Activated CD4-positive, alpha-beta T cell treated with anti-CD3 and anti-CD28 coated beads, Interleukin-2, amount 50 U/mL, for 4 hours (primary cell): ENCODE measurements at places on chromosomes 16 and 17.

DNA sequence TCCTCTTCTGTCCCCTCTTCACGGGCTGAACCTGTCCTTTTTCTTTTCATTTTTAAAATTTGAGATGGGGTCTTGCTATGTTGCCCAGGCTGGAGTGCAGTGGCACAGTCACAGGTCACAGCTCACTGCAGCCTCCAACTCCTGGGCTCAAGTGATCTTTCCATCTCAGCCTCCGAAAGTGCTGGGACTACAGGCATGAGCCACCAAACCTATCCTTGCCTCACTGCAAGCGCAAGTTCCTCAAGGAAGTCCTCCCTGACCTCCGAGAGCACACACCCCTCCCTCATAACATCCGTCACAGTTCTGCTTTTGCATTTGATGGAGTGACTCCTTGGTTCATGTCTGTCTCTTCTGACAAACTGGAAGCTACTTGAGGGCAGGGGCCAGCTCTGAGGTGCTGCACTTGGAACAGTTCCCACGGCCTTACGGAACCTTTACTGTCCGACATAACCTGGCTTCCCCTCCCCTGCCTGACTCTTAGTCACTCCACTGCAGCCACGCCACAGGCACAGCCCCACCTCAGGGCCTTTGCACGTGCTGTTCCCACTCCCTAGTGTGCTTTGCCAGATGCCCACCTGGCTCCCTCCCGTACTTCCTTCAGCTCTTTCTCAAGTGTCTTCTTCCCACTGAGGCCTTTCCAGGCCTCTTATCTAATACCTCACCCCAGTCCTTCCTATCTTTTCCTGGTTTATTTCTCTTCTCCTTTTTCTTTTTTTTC is 4.4 kb downstream of the TBX6 start:
- no peak for DNase-seq

DNA sequence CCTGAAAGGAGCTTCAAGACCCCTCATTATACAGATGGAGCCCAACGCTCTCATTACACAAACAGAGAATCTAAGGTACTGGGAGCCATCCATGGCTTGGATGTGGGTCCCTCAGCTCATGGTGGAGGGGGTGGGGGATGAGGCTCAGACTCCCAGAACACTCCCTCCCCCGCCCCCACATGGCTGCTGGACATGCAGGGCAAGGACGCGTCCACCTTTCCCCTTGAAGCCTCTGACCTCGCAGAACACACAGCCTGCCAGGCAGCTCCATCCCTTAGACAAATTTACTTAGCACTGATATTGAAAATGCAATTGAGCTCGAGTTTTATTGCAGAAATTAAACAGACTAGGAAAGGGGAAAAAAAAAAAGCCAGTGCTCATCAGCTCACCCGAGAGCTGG is 203.9 kb downstream of the ZNF423 start:
- DNase-seq, result no peak

DNA sequence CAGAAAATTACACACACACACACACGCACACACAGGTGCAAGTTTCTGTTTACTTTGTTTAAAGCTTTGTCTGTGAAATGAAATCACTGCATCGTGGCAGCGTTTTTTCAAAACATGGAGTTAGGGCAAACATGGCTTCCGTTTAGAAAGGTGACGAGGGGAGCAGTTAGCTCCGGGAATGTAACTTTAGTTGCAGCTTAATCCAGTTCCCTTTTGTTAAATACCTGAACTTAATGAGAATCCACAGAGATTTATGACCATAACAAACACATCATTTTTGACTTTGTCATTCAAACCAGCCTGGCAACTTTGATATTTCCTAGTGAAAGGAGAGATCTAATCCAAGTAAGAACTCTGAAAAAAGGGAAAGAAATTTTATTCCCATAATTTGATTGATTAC is 12.1 kb downstream of the HS3ST3A1 start:
- DNase-seq, result no peak

DNA sequence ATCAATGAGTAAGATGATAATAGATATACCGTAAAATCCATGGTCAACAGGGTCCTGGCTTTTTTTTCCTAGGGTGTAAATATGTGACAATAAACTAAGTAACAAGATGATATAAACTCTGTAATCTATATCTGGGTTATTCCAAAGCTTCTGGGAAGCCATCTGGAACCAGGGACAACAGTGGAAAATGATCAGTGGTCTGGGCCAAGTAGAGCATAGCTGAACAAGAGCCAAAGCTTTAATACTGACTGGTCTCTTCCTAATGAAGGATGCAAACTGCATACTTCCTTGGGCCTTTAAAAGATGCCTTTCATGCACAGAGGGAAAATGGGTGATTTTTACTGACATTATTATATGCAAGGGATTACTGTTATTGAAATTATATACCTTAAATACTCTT is 8.9 kb downstream of the CA10 start:
- no peak for DNase-seq

- DNase-seq, result no peak
These were observed 12.6 kb downstream of the MAF start for GRCh38 chr16:79587897-79588296.

- DNase-seq, result no peak
These were observed 32.4 kb downstream of the SMARCE1 start for GRCh38 chr17:40615068-40615840.

DNA sequence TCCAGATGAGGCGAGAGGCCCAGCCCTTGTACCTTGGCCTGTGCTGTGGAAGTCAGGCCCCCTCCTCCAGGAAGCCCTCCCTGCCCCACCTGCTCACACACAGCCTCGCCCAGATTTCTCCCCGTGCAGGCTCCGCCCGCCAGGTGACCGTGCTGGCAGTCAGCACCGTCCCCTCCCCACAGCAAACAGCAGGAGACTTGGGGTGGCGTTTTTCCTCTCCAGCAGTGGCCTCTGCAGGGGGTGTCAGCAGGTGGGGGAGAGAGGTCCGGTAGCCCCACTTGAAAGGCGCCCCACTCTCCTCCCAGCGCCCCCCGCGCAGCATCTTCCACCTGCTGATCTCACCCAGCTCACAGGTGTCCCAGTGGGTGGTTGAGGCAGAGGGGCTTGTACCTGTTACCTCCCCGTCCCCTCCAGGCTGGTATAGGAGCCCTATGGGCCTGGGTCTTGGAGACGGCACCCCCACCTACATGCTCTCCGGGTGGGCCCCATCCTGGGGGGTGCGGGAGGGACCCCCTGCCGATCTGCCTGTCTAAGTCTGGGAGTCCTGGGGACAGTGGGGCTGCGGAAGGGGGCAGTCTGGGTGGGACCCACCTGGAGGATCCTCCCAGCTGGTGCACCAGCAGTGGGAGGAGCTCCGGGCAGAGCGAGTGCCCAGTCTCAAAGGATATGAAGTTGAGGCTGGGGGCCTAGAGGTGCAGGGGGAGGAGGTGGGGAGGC is 4.2 kb upstream of the C1QTNF8 start:
- no peak for DNase-seq

GRCh38 chr16:56481468-56482122 is 30.2 kb downstream of the OGFOD1 start:
- DNase-seq, result no peak

DNA sequence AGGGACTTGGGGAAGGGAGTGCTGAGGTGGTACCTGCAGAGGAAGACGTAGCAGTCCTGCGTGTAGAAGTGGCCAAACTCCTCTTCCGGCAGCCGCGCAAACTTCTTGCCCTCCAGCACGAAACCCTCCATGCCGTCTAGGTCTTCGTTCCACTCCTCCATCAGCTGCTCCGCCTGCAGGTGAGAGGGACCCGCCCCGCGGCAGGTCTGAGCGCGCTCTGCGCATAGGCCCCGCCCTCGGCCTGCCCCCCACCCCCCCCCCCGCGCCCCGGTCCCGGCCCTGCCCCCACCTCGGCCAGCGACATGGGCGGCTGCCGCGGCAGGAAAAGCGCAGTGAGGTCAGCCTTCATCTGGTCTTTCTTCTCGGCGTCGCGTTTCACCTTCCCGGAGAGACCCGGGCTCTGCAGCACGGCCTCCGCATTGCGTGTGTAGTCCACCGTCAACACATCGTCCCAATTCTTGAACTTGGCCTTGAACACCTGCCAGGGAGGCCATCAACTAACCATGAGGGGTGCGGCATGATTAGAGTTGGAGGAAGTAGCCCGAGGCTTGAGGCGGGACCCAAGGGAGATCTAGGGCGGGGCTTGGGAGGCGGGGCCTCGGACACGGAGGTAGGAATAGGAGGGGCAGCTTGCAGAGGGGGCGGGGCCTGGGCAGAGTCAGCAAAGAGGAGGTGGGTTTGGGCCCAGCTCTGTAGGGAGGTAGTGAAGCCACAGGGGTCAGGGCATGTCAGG is 11.5 kb downstream of the FLII start:
- DNase-seq, result no peak

DNA sequence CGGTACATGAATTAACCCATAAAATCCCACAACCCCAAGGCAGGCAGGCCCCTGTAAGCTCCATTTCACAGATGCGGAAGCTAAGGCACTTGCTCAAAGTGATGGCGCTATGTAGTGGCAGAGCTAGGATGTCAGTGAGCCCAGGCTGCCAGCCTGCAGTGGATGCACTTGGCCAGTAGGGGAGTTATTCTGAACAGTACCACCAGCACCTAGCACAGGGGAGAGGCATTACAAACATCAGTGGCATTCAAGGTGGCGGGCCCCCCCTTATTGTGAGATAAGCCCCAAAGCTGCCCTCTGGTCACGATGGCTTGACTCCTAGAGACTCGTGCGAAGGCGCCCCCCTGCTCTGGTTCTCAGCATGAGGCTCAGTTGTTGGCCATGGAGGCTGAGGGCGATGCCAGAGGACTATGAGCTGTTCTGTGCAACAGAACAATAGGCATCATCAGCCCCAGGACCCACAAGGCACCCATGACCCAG is 33.8 kb downstream of the GTF3C1 start:
- DNase-seq, result no peak

GRCh38 chr17:16661217-16661616 is 7.6 kb upstream of the ZNF624 start:
- no peak for DNase-seq

DNA sequence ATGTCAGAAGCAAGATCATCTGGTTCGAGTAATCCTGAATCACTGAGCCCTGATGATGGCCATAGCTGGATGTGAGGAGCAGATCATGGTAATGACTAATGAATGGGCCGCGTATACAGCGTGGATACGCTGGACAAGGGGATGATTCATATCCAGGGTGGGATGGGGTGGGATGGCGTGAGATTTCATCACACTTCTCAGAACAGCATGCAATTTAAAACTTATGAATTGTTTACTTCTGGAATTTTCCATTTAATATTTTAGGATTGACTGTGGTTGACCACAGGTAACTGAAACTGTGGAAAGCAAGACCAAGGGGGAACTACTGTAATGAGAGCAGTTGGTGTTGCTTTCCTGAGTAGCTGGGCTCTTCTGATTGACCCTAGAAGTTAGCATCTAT is 225.5 kb downstream of the STX8 start:
- DNase-seq, result no peak

DNA sequence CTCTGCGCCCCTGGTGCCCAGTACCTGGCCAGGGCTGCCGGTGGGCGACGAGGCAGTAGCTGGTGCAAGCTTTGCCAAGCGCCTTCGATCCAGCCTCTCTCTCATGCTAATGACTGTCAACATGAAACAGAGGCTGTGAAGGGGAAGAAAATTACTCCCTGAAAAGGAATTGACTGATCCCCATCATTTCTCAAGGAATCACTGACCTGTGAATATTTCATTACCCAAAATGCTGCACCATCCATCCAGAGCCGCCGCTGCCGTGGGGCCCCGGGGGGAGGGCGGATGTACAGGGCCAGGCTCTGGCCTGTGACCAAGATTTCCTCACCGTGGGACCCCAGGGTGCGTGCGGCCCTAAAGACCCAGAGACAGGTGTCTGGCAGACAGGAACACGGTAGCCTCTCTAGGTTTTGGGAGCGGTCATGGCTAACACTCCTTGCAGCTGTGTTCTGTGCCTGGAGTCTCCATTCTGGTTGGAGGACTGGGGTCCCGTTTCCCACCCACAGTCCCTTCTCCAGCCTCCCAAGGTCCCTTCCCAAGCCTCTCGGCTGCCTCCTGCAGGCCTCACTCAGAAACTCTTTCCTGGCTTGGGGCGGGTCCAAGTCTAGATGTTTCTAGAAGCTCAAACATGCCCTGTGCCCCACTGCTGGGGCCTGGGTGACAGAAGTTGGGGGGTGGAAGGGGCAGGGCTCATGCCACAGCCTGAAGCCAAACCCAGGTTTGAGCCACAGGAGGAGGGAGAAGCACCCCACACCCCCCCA is 73.3 kb downstream of the ENGASE start:
- DNase-seq, result no peak

DNA sequence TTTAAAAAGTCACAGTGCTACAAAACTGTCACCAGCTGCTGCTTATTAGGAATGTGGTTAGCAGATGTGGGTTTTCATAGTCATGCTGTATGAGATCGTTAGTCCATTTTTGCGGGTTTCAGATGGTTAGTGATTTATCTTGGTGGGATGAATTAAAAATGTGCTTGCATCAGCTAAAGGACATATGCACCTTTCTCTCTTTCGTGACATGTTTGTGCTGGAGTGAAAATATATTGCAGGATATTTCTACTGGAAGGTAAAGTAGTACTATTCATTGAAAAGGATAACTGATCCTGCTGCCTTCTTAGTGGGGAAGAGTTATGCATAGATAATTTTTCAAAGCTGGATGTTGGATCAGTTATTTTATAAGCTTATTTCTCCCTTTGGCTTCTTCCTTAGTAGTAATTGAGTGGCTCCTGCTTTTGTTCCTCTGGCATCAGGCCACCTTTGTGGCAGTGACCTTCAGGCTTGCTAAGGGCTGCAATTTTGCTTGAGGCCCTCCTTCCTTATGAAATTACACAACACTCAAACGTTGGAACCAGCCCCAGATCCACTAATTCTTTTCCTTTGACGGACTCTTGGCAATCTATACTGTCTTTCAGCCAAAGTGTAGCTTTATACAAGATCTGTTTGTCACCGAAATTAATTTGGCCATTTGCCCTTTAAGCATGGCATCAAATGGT is 7.5 kb upstream of the SNTB2 start:
- no peak for DNase-seq

DNA sequence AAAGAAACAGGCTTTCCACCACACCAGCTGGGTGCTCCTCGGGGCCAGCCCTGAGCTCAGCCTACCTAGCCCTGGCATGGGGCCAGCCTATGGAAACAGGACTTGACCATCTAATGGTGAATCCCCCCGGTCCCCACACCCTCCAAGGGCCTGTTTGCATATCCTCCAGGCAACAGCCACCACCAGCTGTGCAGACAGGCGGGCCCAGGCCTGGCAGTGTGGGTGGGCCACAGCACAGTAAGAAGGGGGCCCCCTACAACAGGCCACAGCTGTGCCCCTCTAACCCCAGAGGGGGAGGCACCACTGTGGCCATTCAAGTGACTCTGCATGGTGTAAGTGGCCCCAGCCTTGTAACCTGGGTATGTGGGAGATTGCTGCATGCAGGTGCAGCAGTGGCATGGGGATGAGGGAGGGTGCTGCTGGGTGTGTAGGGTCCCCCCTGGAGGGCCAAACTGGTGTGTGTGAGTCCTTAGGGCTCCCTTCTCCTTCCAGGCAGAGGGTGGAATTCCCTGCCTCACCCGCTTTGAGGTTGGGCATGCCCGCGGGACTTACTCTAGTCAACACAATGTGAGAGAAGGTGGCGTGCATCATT is 148.2 kb downstream of the C16orf78 start:
- no peak for DNase-seq

GRCh38 chr17:9520649-9521048 is 55.0 kb downstream of the STX8 start:
- no peak for DNase-seq

- no peak for DNase-seq
These were observed 694.4 kb downstream of the MAF start for GRCh38 chr16:78906135-78906534.

- DNase-seq, result no peak
These were observed 264.1 kb downstream of the CBLN1 start for GRCh38 chr16:49017501-49017900.

GRCh38 chr17:82013341-82013740 is 9.3 kb downstream of the CENPX start:
- DNase-seq, result no peak

GRCh38 chr16:19994466-19995170 is 79.1 kb downstream of the GPR139 start:
- no peak for DNase-seq
